ENCODE measurements at places on chromosomes 16 and 17.

- DNase-seq = no peak
Observed at GRCh38 chr17:77962348-77962747, 3.8 kb downstream of the TNRC6C start.

- DNase-seq = no peak
Observed at GRCh38 chr16:76164970-76165558, 112.1 kb upstream of the CNTNAP4 start.

GRCh38 chr17:43631429-43631828 is 30.3 kb downstream of the MEOX1 start:
- DNase-seq = no peak

DNA sequence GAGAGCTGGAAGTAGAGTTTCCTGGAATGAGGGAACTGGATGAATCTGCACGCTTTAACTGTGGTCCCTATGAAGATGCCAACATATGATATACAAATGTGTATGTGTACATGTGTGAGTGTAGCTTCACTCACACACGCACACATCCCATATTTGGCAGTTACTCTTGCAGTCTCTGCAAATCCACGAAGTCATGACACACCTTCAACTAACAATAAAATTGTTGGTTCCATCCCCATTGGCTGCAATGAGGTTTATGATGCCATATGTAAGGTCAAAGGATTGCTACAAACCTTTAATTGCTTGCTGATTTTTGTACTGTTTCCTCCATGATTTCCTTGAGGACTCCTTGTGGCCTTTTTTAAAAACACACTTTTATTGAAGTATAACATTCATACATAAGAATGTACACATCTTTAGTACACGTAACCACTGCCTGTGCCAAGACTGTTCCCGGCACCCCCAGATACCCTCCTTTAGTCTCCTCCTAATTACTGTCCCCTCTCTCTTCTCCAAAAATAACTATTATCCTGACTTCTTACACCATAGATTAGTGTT is 22.0 kb downstream of the MYO1D start:
- no peak for DNase-seq

DNA sequence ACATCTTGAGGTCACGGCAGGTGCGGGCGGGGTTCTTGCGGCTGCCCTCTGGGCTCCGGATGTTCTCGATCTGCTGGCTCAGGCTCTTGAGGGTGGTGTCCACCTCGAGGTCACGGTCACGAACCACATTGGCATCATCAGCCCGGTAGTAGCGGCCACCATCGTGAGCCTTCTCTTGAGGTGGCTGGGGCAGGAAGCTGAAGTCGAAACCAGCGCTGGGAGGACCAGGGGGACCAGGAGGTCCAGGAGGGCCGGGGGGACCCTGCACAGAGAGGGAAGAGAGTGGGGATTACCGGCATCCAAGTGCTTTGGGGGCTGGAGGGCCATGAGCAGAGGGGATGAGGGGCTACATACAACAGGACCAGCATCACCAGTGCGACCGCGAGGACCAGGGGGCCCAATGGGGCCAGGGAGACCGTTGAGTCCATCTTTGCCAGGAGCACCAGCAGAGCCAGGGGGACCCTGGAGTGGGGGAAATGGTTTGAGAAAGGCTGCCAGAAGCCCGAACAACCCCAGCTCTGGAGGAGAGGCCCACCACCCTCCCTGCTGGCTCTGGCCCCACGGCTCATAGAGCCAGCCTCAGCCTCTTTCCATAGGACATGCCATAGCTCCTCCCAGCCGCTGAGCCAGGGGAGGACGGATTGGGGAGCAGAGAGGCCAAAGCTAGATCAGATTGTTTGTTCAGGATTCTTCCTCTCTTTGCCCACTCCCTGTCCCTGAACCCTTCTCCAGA is 14.6 kb downstream of the COL1A1 start:
- DNase-seq = no peak

DNA sequence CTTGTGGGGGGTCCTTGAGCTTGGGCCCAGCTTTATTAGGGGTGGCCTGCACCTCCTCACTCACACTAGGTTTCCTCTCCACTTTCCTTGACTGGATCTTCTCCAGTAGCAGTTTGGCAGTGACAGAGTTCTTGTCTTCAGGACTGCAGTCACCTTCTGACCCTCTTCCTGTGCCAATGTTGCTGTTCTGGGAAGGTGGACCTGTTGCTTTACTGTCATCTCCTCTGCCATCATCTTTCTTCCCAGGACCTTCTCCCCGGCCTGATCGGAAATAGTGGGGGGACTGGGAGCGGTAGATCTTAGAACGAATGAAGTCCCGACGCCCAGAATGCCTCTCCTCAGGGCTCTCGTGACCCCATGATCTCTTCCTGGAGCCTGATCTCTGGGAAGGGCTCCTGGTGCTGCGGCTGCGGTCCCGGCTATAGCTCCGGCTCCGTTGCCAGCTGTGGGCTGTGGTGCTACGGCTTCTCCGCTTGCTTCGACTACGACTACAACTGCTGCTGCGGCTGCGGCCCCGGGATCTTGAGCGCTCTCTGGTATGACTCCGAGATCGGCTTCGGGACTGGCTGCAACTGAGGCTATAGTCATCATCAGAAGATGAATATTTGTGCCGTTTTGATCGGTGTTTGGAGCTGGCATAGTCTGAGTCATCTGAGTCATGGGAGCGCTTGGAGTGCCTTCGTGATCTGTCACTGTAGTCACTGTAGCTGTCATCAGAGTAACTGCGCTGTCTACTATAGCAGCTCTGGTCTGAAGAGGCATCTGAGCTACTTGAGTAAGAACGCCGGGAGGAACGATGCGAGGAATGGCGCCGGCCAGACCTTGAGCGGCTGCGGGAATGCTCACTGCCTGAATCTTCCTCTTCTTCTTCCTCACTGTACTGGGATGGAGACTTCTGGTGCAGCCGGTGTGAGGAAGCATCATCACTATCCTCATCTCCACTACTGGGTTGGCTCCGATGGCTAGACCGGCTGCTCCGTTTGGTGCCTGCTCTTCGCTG is 9.5 kb upstream of the ITGA2B start:
- DNase-seq = no peak

GRCh38 chr17:49214676-49215360 is 4.3 kb downstream of the ABI3 start:
- no peak for DNase-seq
